ENCODE measurements at places on chromosomes 11 and 22. TPM values are rescaled to one million over a fixed set of nuclear protein-coding genes. Genes with fewer than 3 reads are reported as not detected.

- DNase-seq = no peak
Measured at GRCh38 chr11:6040874-6041273, 10.3 kb upstream of the OR56A1 start.

- DNase-seq = peak; percentile 44
Measured at GRCh38 chr11:63574856-63575602, 11.8 kb upstream of the PLAAT2 start.

CARD16 gene
- 8.8 TPM for total RNA-seq

- no peak for DNase-seq
Measured at GRCh38 chr22:26956371-26956770, 299.0 kb downstream of the MIAT start.

GRCh38 chr11:70860888-70861287 is 391.5 kb downstream of the SHANK2 start:
- DNase-seq = no peak

DNA sequence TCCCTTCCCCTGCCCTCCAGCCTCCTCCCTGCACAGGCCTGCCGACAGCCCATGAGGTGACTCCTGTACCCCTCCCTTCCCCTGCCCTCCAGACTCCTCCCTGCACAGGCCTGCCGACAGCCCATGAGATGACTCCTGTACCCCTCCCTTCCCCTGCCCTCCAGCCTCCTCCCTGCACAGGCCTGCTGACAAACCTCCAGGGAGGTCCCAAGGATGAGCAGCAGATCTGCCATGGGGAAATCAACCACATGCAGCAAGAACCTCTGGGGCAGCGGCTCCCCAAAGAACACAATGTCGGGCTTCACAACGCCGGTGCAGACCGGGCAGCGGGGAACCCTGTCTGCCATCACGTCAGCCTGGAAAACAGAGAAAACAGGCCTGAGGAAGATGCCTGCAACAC is 12.3 kb downstream of the SIRT3 start:
- no peak for DNase-seq

GRCh38 chr22:50169774-50170341 is 673 bp upstream of the PANX2 start:
- no peak for DNase-seq

DNA sequence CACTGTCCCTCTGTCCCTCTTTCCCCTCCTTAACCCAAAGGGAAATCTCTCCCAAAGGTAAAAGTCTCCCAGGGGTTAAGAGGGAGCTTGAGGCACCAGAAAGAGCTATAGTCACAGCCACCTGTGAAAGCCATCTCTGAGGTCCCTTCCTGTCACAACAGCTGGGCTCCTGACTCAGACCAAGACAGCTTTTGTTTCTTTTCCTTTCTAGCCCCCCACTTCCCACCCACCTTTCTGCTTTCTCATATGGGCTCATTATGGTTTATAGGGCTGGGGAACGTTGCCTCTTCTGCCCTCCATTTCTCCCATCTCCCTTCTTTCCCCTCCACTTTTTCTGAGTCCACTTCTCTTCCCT is 19.1 kb downstream of the MIF start:
- DNase-seq = no peak

DNA sequence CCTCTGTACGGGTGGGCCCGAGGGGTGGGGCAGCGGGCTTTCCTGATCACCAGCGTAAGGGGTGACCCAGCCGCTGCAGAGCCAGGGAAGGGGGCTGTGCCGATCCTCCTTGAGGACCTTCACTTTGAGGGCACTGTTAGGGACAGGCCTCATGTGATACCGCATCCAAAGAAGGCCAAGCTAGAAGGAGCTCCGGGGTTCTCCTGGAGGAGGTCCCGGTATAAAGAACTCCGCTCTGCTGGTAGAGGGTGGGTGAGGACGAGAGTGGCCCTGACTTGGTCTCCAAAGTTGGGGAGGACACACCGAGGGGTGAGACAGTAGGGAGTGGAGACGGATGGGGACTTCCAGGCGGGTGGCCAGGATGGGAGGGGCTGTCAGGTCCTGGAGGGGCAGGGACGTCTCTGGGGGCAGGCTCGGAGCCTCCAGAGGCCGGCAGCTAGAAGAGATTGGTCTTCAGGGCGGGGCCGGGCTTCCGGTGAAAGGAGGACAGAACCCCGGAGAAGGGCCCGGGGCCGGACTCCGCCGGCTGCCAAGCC is 4.6 kb downstream of the PHOX2A start:
- DNase-seq = no peak

- DNase-seq = no peak
Measured at GRCh38 chr11:12505183-12505582, 127.8 kb downstream of the PARVA start.

GRCh38 chr11:126233391-126233790 is 21.8 kb downstream of the FAM118B start:
- no peak for DNase-seq

DERL3 gene
- 3.1 TPM for total RNA-seq

- DNase-seq = no peak
Measured at GRCh38 chr11:44839458-44840084, 111.1 kb downstream of the TP53I11 start.

GRCh38 chr11:115463606-115464005 is 40.6 kb downstream of the CADM1 start:
- no peak for DNase-seq

GRCh38 chr11:111260811-111261210 is 15.3 kb downstream of the POU2AF2 start:
- no peak for DNase-seq

- DNase-seq = no peak
Measured at GRCh38 chr11:63277345-63277943, 34.0 kb upstream of the SLC22A25 start.

- DNase-seq = no peak
Measured at GRCh38 chr11:85869781-85870180, 14.6 kb downstream of the CCDC83 start.

PRR33 gene
- not detected for total RNA-seq

IL18 gene
- total RNA-seq = 27.7 TPM

NFAM1 gene
- total RNA-seq = 7.2 TPM

DNA sequence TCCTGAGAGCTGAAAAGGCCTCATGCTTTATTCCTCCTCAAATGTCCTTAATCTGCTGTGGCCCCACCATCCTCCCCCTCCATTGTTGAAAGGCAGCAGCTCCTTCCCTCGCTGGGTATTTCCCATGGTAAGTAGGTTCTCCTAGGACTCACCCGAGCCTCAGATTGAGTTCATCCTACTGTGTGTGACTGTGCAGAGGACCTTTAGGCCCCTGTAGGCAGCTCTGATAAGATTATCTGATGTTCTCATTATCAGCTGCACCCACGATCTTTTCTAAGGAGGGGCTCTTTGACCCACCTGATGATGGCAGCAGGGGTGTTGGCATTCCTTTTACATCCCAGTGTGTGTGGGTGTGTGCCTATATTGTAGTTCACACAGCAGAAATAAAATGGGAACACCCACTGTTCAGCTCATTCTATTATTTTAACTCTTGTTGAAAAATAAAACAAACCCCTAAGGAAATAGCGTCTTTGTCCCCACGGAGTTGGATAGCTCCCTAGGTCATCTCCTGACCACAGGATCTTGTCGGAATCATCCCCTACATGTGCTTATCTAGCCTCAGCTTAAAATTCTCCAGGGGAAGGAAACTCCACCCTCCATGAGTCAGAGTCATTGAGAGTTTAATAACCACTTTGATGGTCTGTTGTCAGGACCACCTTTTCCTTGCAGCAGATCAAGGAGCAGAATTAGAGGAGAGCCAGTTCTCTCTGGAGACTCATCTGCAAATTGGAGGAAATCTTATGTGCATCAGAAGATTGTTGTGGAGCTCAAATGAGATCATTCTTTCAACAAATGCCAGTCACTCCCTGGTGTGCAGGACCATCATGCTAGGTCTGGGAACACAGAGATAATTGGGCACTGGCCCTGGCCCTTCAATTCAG is 19.3 kb downstream of the ENDOD1 start:
- no peak for DNase-seq

- no peak for DNase-seq
Measured at GRCh38 chr11:83063073-83063754, 8.5 kb downstream of the RAB30 start.

TPH1 gene
- 0.36 TPM for total RNA-seq

DNA sequence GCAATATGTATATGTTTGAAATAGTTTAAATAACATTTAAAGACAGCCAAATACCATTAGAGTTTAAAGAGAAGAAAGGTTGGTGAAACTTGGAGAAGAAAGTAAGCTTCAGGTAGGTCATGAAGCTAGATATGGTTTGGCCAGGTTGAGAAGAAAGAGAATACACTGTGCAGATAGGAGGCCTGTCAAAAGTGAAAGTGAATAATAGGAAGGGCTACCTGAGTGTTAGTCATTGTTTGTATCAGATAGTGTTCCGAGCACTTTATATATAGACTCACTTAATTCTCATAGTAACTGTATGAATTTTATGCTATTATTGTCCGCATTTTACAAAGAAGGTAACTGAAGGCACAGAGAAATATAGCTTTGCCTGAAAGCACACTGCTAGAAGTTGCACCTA is 56.9 kb downstream of the USP47 start:
- no peak for DNase-seq

YPEL1 gene
- 5.4 TPM for total RNA-seq

DNA sequence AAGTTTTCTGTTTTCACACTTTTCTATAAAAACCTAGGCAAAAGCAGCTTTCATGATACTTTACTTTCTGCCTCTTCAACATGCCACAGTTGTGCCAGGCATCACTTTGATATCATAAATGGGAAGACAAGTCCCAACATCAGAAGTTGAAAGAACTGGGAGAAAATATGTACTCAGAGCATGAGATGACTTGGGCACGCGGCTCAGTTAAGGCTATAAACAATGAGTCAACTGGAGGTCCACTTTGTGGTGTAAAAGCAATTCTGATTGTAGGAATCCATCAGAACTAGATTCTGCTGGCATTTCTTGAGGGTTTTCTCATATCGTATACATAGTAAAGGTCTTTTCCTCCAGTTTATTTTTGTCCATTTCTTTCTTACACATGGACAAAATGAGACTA is 109.7 kb upstream of the USP47 start:
- no peak for DNase-seq

DNA sequence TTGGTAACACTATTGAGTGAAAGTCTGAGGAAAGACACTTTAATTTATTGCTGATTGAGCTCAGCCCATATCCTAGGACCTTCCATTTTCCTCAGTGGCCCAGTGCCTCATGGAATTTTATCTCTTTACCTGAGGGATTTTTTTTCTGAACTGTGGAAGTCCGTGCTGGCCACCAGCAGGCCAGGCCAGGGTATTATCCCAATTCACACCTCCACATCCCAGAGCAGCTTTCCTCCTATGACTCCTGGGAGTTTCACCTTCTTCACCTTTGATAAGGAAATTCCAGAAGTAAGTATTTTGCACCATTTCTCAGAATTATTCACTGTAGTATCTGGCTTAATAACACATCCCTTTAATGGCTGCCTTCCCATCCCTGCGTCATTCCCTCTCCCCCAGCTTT is 13.0 kb upstream of the RRAS2 start:
- no peak for DNase-seq

CBLIF gene
- not detected for total RNA-seq

TH gene
- not detected for total RNA-seq

- no peak for DNase-seq
Measured at GRCh38 chr11:57279116-57279515, 42.1 kb upstream of the APLNR start.
